ENCODE measurements at places on chromosomes 2 and 18.

GRCh38 chr18:79010802-79011201 lies 31.2 kb downstream of the SALL3 start:
- no peak for DNase-seq

- no peak for DNase-seq
Observed at GRCh38 chr2:238128534-238129001, 9.9 kb upstream of the KLHL30 start.

- DNase-seq, result no peak
Observed at GRCh38 chr2:72033636-72034035, 114.0 kb downstream of the CYP26B1 start.

GRCh38 chr2:97267411-97268074 lies 154.6 kb downstream of the ANKRD36 start:
- DNase-seq, result peak; percentile 11

- DNase-seq, result no peak
Observed at GRCh38 chr2:174693344-174693743, 70.9 kb downstream of the CHRNA1 start.

GRCh38 chr2:238176613-238177012 lies 17.8 kb downstream of the ERFE start:
- DNase-seq, result no peak

GRCh38 chr2:28049899-28050298 lies 159.4 kb downstream of the BABAM2 start:
- peak; percentile 71 for DNase-seq

GRCh38 chr18:74275736-74276135 lies 16.0 kb downstream of the CYB5A start:
- no peak for DNase-seq

GRCh38 chr2:240585101-240585500 lies 1.4 kb upstream of the CAPN10 start:
- DNase-seq, result no peak

DNA sequence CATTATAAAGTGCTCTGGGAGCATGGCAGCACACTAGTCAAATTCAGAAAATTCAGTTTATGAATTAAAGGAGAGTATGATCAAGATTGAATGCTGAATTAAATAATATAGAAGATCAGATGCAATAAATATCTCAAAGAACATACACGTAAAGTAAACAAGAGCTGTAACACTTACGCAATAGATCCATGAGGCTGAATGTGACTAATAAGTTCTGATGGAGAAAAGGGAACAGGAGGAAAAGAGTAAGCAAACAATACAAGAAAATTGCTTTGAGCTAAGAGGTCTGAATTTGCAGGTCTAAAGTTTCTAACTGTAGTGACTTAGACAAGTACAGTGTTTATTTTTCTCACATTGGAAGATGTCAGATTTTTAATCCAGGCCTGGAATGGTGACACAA lies 646.7 kb upstream of the ZNF804A start:
- no peak for DNase-seq

DNA sequence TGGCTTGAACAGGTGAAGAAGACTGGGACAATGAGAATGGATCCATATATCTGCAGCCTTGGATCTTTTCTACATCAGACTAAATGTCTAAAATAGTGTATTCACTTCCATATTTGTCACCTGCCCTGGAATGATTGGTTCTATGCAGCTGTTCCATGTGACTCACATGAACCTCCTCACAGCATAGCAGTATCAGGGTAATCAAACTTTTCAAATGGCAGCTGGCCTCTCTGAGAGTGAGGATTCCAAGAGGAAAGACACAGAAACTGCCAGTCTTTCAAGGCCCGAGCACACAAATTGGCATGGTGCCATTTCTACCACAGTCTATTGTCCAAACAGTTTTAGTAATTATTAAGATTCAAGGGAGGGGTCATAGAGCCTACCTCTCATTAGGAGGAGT lies 859.3 kb downstream of the BCL11A start:
- no peak for DNase-seq

DNA sequence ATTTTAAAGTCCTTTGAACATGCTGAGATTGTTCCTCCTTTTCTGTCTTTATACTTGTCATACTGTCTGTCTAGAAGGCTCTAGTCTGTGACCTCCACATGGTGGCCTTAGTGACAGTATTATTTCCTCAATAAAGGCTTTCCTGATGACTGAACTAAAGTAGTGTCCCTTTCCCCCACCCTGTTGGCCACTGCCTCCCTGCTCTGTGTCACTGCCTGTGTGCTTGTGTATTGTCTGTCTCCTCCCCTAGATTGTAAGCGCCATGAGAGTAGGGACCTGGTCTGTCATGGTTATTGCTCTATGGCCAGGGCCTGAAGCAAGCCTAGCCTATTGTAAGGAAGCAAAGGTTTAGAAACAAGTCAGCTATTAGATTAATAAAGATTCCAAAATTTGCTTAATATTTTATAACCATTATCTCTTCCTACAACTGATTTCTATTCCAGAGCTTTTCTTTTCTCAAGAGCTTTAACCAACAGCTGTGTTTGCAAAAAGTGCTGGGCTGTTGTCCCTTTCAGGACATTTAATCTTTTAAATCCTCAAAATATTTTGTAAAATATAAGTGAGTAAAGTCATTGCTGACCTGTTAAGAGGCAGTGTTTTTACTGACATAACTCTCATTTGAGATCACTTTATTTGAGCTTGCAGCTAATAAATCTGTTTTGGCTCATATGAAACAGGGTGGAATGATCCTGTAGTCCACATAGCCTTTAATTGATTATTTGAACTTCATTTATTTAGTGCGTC lies 35.5 kb downstream of the DIS3L2 start:
- DNase-seq, result peak; percentile 77

GRCh38 chr18:59748628-59749360 lies 51.6 kb upstream of the CCBE1 start:
- no peak for DNase-seq

GRCh38 chr2:155382776-155383175 lies 684.3 kb downstream of the KCNJ3 start:
- no peak for DNase-seq

DNA sequence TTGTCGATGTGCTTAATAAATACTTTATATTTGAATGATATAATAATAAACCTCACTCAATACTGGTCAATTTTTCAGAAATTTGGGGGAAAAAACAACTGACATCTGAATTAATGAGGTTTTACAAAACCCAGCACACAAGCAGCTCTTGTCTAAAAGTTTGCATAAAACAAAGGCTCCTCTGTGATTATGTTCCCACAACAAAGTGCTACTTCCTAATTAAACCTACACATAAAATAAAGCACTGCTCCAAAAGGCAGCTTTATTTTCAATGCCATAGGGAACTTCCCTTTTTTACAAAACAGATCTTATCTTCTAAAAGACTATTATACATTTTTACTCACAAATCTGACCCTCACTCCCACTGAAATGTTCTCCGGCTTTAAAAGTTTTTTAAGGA lies 47.1 kb downstream of the LAMA1 start:
- no peak for DNase-seq
